Amniotic epithelial cell (primary cell): ENCODE measurements at places on chromosomes 11 and 22.
A peak's percentile ranks its signal among the peaks of the same experiment; 100 is the strongest.

DNA sequence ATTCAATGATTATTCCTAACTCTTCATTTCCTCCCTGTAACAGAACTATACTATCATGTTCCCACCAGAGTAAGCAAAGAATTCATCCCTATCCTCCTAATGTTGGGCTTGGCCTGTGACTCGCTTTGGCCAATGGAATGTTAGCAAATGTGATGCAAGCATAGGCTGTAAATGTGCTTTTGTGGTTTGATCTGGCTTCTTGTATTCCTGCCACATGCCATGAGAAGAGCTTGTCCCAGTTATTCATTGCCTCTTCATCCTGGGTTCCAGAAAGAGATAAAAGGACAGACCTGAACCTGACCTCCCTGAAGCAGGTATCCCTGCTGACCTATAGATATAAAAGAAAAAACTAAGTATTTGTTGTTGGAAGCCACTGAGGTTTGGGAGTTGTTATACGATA, 51.0 kb downstream of the SYTL2 start:
- peak; percentile 87 for DNase-seq

GRCh38 chr22:32562401-32562800, 87.8 kb downstream of the FBXO7 start:
- no peak for DNase-seq

GRCh38 chr11:77502346-77502905, 28.5 kb upstream of the PAK1 start:
- no peak for DNase-seq

GRCh38 chr22:49234459-49234858, 593.2 kb downstream of the BRD1 start:
- no peak for DNase-seq
